ENCODE measurements at places on chromosomes 13 and 19.

GRCh38 chr13:50129081-50129705 is 113.9 kb downstream of the KCNRG start:
- DNase-seq: no peak

- no peak for DNase-seq
Measured at GRCh38 chr13:111554539-111555267, 234.3 kb downstream of the TEX29 start.

- DNase-seq: no peak
Measured at GRCh38 chr13:95234242-95234641, 67.0 kb downstream of the ABCC4 start.

- DNase-seq: no peak
Measured at GRCh38 chr13:28056426-28056825, 44.0 kb downstream of the FLT3 start.

GRCh38 chr19:6402058-6402457 is 9.1 kb upstream of the GTF2F1 start:
- DNase-seq: no peak
